ENCODE measurements at places on chromosomes 4 and X.

GRCh38 chr4:144705601-144706590 is 59.9 kb downstream of the HHIP start:
- no peak for DNase-seq

- no peak for DNase-seq
Measured at GRCh38 chrX:69546417-69546816, 42.3 kb downstream of the NALF2 start.

DNA sequence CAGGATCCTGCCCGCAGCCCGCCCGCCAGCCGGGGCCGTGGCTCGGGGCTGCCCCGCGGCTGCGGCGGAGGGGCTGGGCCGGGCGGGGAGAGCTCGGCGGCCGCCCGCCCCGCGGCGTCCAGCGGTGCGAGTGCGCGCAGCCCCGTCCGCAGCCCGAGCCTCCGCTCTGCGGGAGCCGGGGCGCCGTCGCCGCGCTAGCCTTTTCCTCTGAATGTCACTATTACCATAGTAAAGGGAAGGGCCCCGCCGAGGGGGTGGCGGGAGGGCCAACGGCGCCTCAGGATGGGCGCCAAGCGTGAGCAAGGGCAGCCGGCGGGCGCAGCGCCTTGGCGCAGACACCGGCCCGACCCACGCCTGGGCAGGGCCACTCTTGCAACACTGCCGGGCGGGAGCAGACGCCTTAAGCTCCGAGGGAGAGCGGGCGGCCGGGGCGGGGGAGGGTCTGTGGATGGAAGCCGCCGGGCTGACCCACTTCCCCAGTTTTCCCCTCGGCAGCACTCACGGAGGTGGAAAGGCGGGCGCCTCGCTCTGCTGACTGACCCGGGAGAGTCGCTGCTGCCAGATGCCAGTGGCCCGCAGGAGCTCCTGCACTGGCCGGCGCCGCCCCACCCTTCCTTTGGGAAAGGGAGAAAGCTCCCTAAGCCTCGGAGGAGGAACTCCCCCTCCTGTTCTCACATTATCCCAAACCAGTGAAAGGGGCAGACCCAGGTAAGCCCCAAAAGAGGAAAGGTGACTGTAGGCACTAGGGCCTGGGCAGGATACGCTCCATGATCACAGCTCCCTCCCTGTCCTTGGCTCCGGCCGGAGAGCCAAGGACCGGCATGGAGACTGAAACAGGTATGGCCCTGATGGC is 329.4 kb downstream of the HNRNPD start:
- no peak for DNase-seq

- no peak for DNase-seq
Measured at GRCh38 chr4:185915817-185916216, 103.8 kb upstream of the SORBS2 start.

GRCh38 chr4:182257503-182257902 is 14.3 kb downstream of the TENM3 start:
- DNase-seq, result no peak

DNA sequence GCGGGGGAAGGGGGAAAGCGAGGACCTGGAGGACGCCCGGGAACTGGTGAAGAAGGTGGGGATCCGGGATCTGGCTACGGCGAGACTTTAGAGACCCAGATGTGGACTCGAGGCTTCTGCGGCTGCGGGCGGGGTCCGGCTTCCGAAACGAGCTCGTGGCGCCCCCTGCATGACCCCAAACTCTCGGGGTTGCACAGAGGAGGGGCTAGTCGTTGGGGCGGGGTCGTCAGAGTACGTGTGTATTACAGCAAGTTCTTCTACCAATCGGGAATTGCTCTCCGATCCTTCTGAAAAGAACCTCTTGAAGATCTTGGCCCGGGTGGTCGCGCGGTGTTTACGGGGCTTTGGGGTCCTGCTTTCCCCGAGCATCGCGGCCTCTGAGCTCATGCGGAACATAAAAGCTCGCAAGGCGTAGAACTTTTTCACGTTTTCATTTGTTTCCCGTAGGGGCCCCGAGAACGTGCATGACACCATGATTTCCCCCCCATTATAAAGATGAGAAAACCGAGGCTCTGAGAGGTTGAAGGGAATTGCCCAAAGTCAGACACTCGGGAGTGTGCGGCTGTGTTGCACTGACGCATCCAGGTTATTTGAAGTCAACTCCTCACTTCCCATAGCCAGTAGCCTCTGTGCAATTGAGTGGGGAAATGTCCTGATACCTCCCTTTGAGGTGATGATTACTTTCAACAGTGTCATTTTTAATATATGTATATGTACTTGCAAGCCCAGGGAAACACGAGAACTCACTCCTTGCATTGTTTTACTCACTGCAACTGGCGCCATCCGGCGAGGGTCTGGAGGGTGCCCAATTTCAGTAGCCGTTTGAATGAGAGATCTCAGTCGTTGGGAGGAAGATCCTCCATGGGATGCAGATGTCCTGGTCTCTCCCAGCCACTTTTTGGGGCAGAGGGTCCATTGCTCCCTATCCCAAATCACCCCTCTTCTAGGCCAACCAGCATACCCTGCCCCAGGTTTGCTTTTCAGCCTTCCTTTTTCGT is at the start of gene BEND4:
TSS of gene BEND4 (minus strand) at position 149 of the 998 bp plus-strand sequence. CDS start 512 bp downstream, outside the sequence.
- no peak for DNase-seq

DNA sequence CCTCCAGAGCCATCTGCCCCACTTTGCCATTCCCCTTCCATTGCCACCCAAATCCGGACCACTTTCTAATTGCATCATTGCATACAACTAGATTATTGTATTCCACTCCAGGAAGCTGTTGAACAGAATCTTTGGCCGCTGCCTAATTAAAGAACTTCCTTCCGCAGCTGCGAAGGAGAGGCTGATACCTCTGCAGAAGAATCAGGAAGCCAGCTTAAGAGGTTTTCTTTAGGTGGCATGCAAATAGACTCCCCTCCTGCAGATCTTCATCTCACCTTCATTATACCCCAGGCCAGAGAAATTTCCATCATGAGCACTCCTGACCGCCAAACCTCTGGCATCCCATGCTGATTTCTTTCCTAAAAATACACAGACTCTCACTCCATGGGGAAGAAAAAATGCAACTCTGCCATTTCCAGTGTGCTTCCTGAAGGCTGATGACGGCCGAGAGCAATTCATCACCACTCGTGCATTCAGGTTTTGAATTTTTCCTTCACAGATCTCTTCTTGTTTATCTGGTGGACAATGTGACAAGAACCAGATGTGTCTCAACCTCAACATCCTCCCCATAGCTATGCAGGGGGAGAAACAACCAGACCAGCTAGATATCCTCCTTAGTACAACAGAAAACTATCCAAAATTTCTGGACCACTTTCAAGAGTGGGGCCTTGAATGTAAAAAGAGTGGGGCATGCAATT is 31.2 kb downstream of the LGI2 start:
- no peak for DNase-seq

DNA sequence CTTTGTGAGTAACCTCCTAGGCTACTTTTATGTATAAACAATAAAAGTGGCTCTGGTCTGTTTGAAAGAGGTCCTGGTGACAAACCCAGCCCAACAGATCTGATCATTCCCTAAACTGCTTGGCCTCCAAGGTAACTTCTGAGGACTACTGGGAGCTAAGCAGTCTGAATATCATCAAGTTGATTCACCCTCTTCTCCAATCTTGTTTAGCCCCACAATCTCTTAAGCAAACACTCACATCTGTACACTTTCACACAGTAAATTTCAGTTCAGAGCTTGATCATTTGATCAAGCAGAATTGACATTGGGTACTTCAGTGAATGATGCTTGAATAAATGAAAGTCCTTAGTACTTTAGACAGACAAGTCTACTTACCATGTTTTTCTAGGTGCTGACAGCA is 74.7 kb downstream of the HCCS start:
- no peak for DNase-seq

GRCh38 chr4:47145630-47146029 is 114.3 kb downstream of the GABRB1 start:
- no peak for DNase-seq

GRCh38 chr4:16642897-16643296 is 255.5 kb downstream of the LDB2 start:
- DNase-seq, result no peak

DNA sequence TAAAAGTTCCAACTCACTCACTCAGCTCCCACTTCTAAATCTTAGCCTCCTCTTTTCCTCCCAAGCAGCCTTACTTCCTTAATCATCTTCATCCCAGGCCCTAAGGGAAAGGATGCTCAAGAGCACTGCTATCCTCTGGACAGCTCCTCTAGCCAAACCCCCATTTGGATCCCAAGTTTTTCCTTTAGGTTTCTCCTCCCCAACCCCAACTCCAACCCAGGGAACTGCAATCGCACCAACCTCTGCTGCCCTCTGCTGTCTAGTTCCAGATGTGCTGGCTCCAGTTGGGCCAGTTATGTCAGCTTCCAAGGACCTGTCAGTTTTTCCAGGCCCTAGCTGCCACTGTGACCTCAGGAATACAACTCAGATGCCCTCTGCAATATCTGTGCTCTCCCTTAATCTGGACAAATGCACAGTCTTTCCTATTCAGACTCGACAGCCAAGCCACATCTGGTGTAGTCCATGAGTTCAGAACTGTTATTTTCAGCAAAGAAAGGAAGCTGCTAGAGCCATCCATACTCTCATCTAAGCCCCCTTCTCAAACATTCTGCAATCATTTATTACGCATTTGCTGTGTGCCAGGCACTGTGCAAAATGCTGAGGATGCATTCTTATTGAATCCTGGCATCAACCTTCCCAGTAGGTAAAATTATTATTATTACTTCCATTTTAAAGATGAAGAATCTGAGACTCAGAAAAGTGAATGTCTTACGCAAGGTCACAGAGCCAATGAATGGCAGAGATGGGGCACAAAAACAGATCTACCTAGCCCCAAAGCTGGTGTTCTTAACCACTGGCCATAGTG is 12.3 kb upstream of the XPNPEP2 start:
- no peak for DNase-seq

- no peak for DNase-seq
Measured at GRCh38 chr4:140940589-140940988, 184.4 kb upstream of the TBC1D9 start.

- no peak for DNase-seq
Measured at GRCh38 chr4:98210281-98210680, 50.9 kb upstream of the RAP1GDS1 start.

Measured in activated CD8-positive, alpha-beta memory T cell treated with anti-CD3 and anti-CD28 coated beads for 4 hours (primary cell).